ENCODE measurements at places on chromosomes 6 and 20.

- no peak for DNase-seq
Observed at GRCh38 chr20:59603781-59604541, at the start of gene PHACTR3. PHACTR3 (plus strand) TSS chr20:59604540; CDS start chr20:59605015, 475 bp downstream.

DNA sequence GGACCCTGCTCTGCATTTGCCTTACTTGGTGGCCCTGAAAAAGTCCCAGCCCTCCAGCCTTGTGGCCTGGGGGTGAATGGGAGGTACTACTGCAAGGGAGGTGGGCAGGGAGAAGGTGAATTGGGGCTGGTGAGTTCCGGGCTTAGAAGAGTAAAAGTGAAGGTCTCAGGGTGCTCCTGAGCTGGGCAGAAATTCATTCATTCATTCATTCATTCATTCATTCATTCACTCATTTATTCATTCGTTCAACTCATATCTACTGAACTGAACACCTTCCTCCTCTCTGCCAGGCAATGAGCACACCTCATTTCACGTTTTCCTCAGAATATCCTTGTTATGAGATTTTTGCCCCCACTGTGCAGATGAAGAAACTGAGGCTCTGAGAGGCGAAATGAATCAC, 6.7 kb upstream of the DLGAP4 start:
- DNase-seq, result no peak

- DNase-seq, result no peak
Observed at GRCh38 chr6:107390056-107390455, 69.3 kb downstream of the PDSS2 start.

DNA sequence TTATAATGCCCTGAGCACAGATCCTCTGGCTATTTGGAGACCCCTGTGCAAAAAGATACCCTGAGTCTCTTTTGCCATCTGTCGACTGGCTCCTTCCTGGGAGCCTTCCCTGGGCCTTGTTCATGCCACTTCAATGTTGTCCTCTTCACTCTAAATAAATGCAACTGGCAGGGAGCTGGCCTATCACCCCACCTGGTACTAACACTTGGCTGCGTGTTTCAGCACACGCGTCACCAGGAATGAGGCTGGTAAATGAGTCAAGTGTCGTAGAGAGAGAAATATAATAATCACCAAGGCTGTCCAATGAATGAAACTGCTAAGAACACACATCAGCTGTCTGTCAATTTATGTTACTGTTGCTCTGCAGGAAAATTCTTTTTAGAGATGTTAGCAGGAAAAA, 374.6 kb upstream of the JARID2 start:
- DNase-seq, result no peak

- DNase-seq, result no peak
Observed at GRCh38 chr20:51202304-51202703, 179.4 kb upstream of the KCNG1 start.

GRCh38 chr20:18585134-18585533, 2.7 kb upstream of the DTD1 start:
- DNase-seq, result peak; percentile 42

DNA sequence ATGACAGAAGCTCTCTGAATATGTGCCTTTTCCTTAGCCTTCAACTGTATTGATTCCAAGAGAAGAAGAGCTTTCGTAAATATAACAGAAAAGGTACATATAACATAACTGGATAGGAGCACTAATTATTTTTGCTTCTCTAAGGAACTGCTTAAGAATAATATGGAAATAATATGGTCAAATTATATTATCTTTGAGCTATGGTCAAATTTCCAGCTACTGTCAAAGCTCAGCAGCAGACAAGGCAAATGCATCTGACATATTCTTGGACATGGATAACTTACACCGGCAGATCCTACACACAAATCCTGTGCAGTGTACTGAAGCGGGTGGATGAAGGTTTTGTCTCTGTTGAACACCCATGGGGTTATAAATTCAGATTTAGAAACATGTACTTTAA, 150.6 kb downstream of the HIVEP2 start:
- DNase-seq, result no peak

DNA sequence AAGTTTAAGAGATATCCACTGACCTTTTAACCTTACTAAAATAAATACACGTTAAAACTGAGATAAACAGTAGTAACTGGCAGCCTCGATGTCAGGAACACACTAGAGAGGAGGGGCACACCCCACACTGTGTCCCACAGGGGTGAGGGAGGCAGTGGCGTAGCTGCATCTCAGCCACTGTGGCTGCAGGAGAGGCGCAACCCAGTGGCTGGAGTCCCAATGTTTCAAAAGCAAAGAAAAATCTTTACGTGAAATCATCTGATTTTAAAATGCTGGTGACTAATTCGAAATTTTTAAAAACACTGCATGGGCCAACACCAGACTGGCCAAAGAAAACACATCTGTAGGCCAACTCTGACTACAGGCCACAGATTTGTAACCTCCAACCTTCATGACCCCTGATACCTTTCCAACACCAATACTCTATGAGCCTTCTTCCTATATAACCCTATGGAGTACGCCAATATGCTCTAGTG, 54.7 kb downstream of the TRAM2 start:
- no peak for DNase-seq

DNA sequence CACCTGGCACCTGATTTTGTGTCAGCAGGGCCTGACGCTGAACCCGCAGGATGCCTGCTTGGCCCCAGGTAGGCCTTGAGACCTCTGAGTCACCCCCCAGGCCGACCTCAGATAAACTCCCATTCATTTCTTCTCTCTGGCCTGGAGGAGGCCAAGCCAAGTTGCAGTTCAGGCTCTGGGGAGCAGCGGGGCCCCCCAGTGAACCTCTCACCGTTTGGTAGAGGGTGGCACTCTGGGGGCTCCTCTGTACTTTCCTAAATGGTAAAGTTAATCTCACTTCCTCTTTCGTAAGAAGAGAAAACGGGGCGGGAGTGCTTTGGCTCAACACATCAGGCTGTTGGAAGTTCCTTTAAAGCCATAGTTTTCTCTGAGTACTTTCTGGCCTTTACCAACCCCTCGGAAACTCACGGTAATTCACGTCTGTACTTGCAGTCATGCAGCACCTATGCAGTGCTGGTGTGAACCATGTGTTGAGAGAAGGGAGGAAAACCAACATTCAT, 2.8 kb downstream of the SIRPA start:
- no peak for DNase-seq

DNA sequence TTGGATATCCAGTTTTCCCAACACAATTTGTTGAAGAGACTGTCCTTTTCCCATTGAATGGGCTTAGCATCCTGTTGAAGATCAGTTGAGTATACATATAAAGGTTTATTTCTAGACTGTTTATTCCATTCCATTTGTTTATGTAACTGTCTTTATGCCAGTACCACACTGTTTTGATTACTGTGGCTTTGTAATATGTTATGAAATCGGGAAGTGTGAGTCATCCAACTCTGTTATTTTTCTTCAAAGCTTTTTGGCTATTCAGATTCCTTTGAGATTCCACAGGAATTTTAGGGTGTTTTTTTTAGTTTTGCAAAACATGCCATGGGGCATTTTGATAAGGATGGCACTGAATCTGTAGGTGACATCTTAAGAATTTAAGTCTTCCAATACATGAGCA, 188.3 kb downstream of the BMP7 start:
- no peak for DNase-seq

- no peak for DNase-seq
Observed at GRCh38 chr6:112189494-112189893, 64.9 kb downstream of the LAMA4 start.

- DNase-seq, result no peak
Observed at GRCh38 chr20:25013478-25014380, 21.2 kb upstream of the APMAP start.

- DNase-seq, result peak; percentile 20
Observed at GRCh38 chr6:25928562-25929324, 1.7 kb downstream of the SLC17A2 start.

DNA sequence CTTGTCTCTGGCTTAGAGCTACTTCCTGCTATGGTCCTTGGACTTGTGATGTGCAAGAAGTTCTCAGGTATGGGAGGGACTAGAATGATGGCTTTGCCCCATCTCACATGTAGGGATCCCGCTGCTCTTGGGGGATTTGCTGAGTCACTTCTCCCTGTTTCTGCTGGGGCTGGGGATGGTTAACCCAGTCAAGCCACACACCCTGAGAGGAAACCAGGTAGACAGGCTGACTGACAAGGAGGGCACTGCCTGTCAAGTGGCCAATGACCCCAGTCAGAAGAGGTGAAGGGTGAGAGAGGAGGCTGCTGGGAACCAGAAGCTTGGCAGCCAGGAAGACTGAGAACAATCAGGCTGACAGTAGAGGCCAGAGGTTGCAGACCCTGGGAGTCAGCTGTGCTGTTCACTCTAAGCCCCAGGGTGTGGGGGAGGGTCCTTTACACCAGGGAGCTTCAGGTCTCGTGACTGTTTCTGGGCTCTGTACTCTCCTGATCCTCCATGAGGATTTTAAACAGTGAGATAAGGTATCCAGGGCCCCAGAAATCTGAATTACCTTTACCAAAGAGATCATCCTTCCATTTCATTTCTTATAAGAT, 34.6 kb downstream of the HLA-F start:
- no peak for DNase-seq

DNA sequence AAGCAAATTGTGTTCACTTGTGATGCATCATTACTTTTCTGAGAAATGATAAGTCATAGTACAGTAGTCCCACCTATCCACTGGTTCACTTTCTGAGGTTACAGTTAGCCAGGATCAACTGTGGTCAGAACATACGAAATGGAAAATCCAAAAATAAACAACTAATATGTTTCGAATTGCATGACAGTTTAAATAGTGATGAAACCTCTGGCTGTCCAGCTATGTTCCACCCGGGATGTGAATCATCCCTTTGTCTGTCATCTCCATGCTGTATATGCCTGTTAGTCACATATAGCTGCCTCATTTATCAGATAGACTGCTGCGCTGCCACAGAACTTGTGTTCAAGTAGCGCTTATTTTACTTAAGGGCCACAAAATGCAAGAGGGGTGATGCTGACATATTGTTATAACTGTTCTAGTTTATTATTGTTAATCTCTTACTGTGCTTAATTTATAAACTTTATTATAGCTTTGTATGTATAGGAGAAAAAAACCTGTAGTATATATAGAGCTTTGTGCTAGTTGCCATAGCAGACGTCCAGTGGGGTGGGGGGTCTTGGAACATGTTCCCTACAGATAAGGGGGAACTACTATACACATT, 29.2 kb downstream of the AFDN start:
- no peak for DNase-seq

- DNase-seq, result no peak
Observed at GRCh38 chr6:11380969-11381744, 148.7 kb upstream of the NEDD9 start.

DNA sequence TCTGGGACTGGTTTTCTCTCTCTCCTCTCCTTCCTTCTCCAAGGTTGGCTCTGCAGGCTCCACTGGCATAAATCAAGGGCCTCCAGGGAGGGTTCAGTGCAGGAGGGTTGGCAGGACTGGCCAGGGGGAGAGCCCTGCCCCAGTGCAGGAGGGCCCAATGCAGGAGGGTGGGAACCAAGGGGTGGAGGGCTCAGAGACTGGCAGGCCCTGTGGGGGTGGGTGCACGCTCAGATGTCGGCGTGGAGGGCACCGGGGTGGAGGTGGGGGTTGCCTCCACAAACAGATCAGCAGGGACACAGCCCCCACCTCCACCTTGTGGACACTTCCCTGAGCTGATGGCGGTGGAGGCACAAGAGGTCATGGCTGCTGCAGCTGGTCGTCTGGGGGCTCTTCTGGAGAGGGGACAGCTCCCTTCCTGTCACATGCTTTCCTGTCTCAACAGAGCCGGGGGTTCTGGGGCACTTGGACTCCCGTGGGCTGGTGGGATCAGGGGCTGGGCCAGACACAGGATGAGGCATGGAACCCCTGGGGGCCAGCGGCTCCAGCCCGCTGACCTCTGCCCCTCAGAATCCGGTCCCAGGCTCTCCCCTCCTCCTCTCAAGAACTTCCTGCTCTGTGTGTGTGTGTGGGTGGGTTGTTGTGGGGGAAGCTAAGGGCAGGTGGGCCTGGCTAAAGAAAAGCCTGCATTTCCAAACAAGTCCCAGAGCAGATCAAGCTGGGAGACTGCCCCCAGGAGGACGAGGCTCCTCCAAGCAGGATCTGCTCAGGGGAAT, 2.7 kb upstream of the ABHD16B start:
- peak; percentile 79 for DNase-seq

GRCh38 chr20:3739926-3740451, 7.5 kb downstream of the HSPA12B start:
- no peak for DNase-seq

- DNase-seq, result peak; percentile 95
Observed at GRCh38 chr20:41340327-41341055, at the start of gene LPIN3. LPIN3 (plus strand) TSS chr20:41340821; CDS start chr20:41345804, 4,983 bp downstream.

GRCh38 chr6:2507521-2508037, 243.1 kb downstream of the MYLK4 start:
- DNase-seq, result no peak
